ENCODE measurements at places on chromosomes 3 and 15. TPM values are rescaled to one million over a fixed set of nuclear protein-coding genes. Genes with fewer than 3 reads are reported as not detected.

DNA sequence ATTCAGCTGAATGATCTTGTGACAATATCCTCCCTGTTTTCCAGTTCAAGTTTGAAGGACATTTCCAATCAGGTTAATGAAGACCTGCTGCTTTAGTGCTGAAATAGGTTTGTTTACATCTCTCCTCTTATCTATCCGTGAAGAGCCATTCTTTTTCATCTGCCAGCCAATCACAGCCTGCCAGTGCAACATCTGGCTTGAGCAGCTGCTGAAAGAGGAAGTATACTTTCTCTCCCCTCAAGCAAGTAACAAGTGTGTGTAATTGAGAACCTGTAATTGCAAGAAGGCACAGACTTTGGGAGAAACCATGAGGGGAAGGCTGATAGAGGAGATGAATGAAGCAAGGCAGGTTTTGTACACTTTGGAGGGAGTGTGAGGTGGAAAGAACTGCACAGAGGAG, 404.3 kb downstream of the AGBL1 start:
- DNase-seq, result no peak

The ABHD17C gene
- total RNA-seq, result 5.5 TPM

DNA sequence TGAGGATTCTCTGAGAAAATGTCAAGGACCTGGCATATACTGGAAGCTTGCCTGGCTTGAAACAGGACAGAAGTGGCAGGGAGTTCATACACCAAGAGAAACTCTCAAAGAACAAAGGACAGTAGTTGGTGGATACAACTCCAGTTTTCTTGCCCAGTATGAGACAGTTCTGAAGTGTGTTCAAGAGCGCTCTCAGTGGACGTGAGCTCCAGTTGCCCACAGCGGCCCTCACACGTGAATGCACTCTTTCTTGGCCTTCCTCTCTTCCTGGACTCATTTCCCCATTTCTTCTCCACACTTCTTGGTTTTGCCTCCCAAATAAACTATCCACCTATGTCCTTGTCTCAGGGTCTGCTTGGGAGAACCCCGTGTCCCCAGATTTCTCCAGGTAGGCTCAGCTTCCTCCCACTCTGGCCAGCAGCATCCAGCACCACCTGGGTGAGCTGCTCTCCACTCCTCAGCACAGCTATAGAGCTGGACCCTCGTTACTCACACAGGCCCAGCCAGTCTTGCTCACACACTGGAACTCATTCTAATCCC, 54.5 kb downstream of the DCLK3 start:
- no peak for DNase-seq

DNA sequence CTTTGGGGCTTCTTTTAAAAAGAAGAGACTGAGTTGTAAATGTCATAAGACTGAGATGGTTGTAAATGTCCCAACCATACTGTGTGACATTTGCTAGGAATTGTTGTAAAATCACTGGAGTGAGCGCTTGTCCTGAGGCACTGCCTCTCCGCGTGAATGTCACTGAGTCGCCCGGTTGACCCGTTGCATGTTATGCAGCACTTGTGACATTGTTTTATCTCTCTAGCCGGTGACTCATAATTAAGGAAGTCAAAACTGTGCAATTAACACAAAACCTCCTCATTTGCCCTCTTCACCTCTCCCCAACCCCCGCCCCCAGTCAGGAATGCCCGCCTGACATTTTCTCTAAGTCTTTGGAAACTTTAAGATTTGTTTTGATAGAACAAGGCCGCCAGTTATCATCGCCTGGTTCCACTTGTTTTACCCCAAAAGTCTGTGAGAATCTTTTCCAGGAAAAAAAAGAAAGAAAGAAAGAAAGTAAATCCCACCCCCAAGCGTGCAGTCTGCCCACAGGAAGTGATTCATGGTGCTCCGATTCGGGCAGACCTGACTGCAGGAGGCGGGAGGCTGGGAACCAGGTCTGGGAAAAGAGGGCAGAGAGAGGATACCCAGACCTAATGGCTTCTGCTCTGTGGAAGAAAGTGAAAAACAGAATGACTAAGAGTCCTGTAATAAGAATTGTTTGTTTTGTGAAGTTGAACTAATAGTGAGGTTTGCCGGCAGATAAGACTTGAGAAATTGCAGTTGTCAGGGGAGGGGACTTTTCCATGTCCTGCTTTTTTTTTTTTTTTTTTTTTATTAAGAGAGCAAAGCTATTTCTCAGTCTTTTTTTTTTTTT, 84.8 kb downstream of the SMAD3 start:
- DNase-seq, result peak; percentile 83

- DNase-seq, result no peak
Observed at GRCh38 chr15:95440712-95441111, 889.8 kb upstream of the NR2F2 start.

The PLCB2 gene
- total RNA-seq, result 2.9 TPM

DNA sequence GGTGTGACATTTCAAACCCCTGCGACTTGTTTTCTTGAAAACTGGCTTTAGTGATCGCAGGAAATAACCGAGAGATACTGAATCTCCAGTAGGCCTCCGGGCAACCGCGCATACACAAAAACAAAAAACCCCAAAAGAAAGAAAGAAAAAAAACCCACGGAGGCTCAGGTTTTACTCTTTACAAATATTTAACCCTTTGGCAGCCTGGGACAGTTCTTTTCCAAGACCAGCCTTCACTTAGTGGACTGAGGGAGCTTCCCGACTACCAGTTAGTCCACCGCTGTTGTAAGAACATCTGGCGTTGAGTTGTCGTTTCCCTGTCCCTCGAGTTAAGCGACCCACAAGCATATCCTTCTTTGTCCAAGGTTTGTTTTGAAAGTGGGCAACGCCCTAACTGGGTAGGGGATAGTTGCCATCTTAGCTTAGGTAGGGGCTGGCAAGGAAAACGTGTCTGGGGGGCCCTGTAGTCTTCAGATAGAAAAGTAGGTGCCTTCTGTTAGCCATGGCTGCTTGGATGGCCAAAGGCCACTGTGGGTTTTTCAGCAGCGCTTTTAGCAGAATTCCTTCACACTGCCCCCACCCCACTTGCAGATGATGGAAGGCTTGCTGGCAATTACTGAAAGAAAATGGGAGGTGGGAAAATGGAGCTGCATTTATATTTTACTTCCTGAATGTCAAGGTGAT, 6.9 kb downstream of the ISL2 start:
- DNase-seq, result no peak

Measured in ovary (tissue), 10 donors.